ENCODE measurements at places on chromosomes 1 and 21. TPM values are rescaled to one million over a fixed set of nuclear protein-coding genes. Genes with fewer than 3 reads are reported as not detected.

- no peak for DNase-seq
Observed at GRCh38 chr1:84427250-84428188, 29.2 kb downstream of the DNASE2B start.

DNA sequence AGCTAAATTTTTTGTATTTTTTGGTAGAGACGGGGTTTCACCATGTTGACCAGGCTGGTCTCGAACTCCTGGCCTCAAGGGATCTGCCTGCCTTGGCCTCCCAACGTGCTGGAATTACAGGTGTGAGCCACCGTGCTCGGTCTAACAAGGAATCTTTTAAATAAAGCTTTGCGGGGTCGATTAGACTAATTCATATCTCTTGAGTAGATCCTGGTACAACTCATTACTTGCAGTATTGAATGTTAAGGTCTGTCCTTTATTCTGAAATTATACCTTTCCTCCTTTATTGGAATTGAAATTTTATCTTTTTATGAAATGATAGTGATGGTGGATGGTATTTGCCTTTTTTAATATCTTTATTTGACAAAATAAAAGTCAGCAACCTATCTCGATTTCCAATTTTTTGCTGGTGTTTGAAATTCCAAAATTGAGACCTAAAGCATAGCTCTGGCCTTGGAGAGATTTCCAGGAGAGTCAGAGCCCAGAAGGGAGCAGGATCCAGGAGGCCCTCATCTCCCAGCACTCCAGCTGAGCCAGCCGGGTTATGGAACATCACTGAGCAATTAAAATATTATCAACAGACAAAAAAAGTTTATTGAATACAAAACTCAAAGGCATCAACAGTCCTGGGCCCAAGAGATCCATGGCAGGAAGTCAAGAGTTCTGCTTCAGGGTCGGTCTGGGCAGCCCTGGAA lies 4.7 kb downstream of the S100A2 start:
- no peak for DNase-seq

- DNase-seq = no peak
Observed at GRCh38 chr1:16017461-16018303, at the start of gene HSPB7. Gene HSPB7, minus strand, starts transcription at chr1:16018043. Its CDS starts 80 bp downstream, at chr1:16017963.

The FCN3 gene
- total RNA-seq = not detected

The LCE1F gene
- total RNA-seq = not detected

The CYP4A11 gene
- total RNA-seq = 0.69 TPM

DNA sequence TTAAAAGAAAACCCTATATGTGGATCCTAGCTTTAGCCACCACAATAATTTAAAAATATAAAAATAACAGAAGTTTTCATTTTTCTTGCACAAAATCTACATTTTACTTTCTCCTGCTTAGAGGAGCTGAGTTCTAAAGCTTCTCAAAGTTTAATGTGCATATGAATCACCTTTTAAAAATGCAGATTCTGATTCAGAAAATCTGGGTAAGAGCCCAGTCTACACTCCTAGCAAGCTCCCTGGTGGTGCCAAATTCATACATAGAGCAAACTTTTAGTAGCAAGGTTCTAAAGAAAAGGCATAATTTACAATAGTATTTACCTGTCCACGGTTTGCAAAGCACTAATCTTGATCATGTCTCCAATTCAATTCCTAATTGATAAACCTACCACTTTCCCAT lies 19.3 kb downstream of the RSBN1 start:
- no peak for DNase-seq

DNA sequence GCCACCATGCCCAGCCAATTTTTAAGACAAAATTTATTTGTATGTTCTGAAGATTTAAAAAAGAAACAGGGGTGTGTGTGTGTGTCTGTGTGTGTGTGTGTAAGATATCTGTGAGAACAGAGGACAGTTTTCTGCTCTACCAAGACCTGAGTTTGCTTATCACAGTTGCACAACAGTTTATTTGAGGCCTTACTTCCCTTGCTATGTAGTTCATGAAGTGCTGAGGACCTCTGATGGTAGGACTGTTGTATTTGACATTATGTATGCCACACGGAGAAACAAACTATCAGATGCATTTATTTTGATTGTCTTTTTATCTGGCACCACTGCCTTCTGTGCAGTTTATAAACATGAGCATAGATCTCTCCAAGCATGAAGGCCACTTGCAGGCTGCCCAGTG lies 355.2 kb downstream of the PBX1 start:
- DNase-seq = no peak

GRCh38 chr1:27383039-27383605 lies at the start of gene CD164L2:
Gene CD164L2, minus strand, starts transcription at chr1:27383333. Its CDS starts 94 bp downstream, at chr1:27383239.
- no peak for DNase-seq

GRCh38 chr1:156153362-156153761 lies at the start of gene SEMA4A:
Gene SEMA4A, plus strand, starts transcription at chr1:156153585. Its CDS starts 994 bp downstream, at chr1:156154579.
- no peak for DNase-seq

All from spinal cord (tissue), 10 donors.